Stimulated activated CD8-positive, alpha-beta memory T cell treated with anti-CD3 and anti-CD28 coated beads, Interleukin-7, amount 100 ng/mL, for 48 hours (primary cell): ENCODE measurements at places on chromosomes 2 and 18.

DNA sequence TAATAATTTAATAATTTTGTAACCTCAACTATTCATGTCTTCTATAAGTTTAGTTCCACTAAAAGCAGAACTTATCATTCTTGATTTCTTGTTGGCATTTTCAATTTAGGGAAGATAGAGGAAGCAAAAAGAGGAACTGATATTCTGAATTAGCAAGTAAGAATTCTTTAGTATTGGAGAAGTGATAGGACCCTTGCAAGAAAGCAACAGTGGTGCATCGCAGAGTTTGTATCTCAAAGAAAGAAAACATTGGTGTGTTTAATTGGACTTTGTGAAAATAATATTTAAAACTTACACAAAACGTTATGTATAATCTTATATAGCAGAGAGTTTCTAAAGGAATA, 36.5 kb upstream of the TNFRSF11A start:
- DNase-seq = no peak

DNA sequence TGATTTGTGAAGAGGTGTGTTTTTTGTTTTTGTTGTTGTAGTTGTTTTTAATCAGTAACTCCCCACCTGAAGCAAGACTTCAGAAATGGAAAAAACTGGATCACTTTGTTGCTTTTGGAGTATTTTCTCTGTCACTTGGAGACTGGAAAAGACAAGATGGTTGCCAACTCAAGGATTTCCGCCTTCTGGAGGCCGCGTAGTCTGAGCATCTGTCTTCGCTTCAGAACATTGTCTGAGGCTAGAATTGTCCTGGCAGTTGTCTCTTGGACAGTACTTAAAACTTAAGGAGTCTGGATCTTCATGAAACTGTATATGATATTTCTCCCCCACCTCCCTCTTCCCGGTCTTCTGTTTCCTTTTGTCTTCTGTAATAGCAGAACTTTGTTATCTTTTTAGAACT, 67.7 kb downstream of the ARHGAP28 start:
- no peak for DNase-seq

DNA sequence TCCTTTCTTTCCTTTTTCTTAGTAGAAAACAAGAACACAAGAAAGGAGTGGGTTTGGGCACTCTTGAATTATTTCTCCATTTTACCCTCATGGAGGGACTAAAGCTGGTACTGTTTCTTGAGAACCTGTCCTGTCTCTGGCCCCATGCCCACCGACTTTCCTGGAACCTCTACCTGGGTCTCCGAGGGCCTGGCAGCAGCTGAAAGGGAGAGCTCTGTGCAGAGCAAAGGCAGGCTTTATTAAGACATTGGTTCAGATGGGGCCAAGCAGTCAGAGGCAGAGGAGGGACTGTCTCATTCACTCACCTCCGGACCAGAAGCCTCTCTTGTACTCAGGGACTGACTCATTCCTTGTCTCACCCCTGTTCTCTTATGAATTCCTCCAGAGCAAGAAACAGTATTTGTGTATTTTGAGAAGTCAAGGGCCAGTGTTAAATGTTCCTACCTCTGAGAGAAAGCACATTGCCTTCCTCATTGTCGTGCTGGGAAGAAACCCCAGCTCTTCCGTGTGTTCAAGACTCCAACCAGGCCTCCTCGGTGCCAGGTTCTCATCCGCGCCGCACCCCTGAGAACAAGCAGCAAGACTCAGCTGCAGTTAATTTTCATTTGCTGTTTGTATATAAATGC, 201.9 kb upstream of the NT5C1B start:
- DNase-seq = no peak

DNA sequence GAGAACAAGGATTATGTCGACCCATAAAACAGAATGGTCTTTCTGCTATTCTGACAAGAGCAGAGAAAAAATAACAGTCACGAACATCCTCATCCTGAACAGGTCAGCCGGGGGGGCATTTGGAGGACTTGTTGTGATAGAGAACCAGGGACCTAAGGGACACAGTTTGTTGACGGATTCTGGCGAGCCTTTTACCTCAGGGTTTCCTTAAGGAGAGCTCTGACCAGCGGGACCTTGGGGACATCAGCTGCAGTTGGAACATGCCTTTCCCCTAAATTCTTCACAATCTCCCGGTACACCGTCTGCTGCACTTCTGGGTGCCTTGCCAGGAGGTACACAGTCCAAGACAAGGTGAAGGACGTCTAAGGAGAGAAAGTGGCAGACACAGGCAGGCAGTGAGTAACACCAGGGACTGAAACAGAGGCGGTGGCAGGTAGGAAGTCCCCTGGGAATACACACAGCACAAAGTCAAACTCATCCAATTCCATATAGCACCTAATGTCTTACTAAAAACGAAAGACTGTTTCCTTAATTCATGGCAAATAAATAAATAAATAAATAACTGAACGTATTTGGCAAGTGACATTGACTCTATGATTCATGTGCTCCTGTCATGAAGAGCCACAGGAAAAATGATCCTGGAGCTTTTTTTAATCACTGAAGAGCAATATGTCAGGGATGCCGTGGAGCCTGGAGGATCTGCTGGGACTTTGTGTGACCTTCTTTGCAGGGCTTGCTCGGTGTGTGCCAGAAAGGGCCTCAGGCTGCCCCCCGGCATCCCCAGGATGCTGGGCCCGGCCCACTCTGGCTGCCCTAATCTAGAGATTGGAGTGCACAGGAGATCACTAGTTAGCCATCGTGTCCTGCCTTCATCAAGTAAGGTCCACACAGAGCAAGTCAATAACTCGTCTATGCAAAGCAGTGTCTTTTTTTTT, 24.7 kb downstream of the CYP27C1 start:
- no peak for DNase-seq
